Hindlimb muscle (tissue), 1 donor: ENCODE measurements at places on chromosomes 2 and 18. TPM values are rescaled to one million over a fixed set of nuclear protein-coding genes. Genes with fewer than 3 reads are reported as not detected.
A peak's percentile ranks its signal among the peaks of the same experiment; 100 is the strongest.

DNA sequence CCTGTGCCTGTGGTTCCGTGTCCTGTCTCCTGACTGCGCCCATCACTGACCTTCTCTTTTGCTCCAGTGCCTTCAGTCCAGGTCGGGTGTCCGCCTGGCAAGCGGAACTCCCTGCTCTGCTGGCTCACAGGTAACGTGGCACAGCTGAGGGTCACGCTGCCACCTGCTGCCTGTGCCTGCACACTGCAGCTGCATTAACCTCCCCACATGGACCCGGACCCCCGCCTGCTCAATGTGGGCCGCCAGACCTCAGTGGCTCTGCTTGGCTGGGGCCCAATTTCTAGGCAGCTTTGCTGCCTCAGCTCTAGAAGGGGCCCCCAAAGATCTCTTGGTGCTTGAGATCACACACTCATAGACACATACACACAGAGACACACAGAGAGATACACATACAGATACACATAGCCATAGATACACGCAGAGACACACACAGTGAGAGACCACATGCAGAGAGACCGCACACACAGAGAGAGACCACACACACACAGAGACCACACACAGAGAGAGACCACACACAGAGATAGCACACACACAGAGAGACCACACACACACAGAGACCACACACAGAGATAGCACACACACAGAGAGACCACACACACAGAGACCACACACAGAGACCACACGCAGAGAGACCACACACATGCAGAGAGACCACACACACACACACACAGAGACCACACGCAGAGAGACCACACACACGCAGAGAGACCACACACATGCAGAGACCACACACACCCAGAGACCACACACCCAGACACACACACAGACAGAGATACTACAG, 14.9 kb upstream of the CNNM3 start:
- peak; percentile 65 for DNase-seq

GRCh38 chr2:134668821-134669220, 50.0 kb downstream of the TMEM163 start:
- DNase-seq, result no peak

DNA sequence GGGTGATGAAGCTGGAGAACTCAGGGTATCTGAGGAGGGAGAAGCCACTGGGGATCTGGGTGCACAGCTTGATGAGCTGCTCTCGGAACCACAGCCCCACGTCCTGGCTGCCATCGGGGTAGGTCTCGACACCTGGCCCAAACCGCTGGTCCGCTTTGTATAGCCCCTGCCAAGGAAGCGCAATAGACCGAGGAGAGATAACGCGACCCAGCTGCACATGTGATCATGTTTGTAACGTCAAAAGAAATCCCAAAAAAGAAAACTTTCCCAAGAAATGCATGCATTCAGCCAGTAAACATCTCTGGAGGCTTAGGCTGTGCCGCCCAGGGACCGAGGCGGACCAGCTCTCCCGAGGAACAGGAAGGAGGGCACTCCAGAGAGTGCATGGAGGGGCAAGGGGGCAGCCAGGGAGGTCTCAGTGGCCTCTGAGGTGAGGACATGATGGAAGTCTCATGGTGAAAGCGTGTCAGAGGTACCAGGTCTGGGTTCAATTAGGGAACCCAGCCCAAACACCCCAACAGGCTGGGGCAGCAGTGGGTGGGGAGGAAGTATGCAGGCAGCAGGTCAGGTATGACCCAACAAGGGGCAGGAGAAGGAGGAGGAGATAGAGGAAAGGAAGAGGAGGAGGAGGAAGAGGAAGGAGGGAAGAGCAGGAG, 28.3 kb downstream of the ANKMY1 start:
- DNase-seq, result no peak

GRCh38 chr18:68837665-68838451, 40.0 kb downstream of the CCDC102B start:
- no peak for DNase-seq

GRCh38 chr2:158197940-158198339, 96.3 kb downstream of the UPP2 start:
- no peak for DNase-seq

DLX1 gene
- polyA plus RNA-seq, result not detected

GRCh38 chr2:239630618-239631286, 229.9 kb upstream of the HDAC4 start:
- peak; percentile 30 for DNase-seq
